ENCODE measurements at places on chromosomes 3 and 15.

GRCh38 chr3:122697952-122698620 lies 17.4 kb downstream of the PARP14 start:
- DNase-seq: no peak

- DNase-seq: no peak
Measured at GRCh38 chr3:128372707-128373533, 93.8 kb downstream of the DNAJB8 start.

DNA sequence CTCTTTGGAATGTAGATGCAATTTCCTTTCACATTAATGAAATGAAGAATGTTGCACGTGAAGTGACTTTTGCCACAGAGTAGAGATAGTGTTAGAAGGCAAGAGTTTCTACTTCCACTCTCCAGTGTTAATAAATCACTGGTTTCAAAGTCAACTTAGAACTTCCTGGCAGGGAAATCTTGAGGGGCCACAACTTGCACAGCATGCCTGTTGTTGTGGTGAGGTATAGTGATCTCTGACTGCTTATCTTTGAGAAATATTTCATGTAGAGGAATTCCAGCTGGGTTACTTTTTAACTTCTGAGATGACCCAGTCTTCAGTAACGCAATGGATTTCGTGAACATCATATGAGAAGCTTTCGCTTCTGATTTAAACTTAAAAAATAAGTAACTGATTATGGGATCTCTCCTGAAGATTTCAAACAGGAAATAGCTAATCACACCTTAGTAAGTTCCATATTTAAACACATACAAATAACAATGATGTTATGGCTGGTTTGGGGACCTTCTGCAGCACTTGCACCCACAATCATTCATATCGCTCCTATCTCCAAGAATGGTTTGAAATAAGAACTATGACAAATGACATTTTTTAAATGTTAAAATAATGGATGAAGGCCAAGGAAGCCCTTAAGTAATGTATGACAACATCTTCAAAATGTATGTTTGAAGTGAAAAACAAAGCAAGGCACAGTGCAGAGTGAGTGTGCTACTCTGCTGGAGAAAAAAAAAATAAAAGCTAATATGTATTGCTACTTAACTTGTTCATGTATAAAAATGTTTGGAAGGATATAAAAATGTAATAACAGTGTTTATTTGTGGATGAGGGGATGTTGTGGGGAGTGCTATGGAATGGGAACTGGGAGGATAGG lies 726.5 kb upstream of the NECTIN3 start:
- DNase-seq: no peak

- no peak for DNase-seq
Measured at GRCh38 chr3:63274359-63274758, 3.7 kb upstream of the SYNPR start.

DNA sequence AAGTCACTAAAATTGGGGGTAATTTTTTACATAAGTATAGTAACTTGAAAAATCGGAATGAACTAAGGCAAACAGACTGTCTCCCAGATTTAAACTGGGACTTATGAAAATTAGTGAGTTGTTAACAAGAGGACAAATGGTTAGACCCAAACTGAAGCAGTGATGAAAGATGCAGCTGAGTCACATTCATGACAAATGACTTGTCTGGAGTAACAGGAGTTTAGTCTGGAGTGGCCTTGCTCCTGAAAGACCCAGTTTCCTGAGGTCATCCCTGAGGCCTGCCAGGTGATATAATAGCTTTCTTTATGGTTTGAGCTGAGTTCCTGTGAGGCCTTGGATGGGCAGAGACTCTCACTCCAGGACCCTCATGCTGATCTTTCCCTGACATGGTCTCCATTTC lies 9.6 kb upstream of the CTDSPL start:
- DNase-seq: no peak

DNA sequence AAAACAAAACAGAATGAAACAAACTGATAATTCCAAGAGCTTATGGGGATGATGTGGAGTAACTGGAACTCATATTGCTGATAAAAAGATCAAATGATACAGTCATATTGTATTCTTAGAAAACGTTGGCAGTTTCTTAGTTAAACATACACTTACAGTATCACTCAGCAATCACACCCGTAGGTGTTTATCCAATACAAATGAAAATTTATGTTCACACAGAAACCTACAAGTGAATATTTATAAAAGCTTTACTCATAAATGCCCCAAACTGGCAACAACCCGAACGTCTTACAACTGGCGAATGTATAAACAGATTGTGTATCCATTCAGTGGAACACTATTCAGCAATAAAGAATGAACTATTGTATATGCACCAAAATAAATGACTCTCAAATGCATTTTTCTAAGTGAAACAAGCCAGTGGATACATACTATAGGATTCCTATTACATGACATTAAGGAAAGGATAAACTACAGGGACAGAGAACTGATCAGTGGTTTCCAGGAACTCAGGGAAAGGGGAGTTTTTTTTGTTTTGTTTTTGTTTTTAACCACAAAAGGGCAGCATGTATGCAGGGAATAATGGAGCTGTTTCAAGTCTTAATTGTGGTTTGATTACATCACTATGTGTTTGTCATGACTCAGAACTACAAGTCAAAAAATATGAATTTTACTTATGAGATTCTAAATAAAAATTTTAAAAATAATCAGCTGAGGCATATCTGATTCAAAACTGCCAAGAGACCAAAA lies 71.8 kb upstream of the NDUFB4 start:
- no peak for DNase-seq

GRCh38 chr3:192188218-192188835 lies 539.0 kb downstream of the FGF12 start:
- DNase-seq: no peak

GRCh38 chr3:18143258-18143780 lies 281.8 kb downstream of the SATB1 start:
- DNase-seq: no peak

GRCh38 chr3:170641510-170642236 lies 55.8 kb upstream of the SLC7A14 start:
- no peak for DNase-seq

DNA sequence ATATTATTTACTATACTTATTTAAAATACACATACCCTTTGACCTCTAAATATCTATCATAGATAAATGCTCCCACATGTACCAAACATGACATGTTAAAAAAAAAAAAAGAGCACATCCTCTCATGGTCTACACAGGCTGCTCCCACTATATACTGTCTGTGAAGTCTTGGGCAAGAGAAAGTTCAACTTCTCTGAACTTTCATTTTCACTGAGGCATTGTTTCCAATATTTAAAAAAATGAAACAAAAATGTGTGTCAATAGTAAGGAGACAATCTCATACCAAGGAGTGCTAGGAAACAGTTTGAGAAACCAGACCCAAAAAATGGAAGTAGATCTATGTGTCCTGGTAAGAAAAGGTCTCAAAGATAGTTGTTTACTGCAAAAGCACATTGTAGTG lies 29.3 kb downstream of the SLC4A7 start:
- no peak for DNase-seq

GRCh38 chr3:70916375-70917055 lies 604.1 kb upstream of the MDFIC2 start:
- no peak for DNase-seq

- no peak for DNase-seq
Measured at GRCh38 chr3:194607592-194608389, 25.4 kb downstream of the TMEM44 start.

DNA sequence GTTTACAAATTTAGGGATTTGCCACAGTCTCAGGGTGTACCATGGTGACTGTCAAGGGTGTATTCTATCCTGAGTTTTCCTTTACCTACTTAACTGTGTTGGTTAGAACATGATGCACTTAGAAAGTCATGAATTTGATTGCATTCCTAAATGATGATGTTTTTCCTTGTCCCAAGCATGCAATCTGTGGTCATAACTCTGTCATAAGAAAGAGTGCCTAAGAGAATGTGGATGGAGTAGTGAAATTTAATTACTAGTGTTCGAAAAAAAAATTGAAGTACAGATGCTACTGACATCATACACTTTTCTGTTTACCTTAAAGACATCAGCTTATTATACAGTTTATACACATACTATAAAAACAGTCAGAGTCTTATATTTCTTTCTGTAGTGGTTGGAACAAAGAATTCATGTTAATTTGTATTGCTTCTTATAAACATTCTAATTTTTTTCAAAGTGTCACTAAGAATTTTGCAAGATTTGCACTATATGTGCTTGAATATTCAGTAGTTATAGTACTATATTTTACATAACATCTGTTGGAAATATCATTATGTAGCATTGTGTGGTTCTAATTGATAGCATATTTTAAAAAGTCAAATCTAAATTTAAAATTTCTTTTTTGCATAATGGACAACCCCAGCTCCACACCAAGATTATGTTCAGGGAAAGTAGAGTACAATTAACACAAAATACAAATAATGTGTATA lies 231.3 kb upstream of the KCNMB2 start:
- DNase-seq: no peak

DNA sequence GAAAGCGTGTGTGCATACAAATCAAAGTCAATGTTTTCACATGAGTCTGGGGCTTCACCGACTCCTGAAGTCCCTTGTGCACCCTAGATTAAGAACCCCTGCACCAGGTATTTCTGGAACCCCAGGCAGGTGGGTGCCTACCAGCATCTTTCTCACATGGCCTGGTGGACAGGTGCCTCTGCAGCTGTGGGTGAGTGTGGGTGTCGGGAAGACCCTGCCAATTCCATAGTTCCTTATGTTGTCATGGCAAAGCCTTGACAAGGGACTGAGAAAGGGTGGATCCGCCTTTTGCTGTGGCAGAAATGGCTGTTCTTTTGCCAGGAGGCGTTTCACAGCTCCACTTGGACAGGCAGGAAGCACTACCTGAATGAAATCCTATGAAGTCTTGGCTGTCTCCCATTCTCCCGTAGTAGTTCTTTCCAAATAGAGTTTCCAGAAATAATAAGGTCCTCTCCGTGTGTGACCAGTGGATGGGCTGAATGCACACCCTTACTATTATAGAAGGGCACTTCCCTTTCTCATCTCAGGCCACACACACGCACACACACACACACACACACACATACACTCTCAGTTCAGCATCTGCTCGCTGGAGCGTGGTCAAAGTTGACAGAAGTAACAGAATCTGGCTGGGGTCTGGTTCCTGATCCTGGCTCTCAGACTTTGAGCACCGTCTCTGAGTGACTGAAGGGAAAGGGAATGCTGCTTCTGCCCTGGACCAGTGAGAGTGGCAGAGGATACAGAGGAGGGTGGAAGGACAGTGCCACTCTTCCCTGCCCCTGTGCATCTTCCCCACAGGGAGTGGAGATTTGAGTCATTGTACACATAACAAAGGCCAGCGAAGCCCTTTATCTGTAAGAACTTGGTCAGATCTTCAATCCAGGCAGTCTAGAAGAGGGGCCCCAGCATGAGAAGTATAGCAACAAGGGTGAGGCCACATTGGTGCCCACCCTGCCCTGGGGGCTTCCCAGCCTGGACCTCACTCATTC lies 38.7 kb downstream of the PDIA5 start:
- no peak for DNase-seq
